OCI-M1 (cell line): ENCODE measurements at places on chromosomes 2 and 18.

- DNase-seq = no peak
These were observed 1.1 kb upstream of the BOLL start for GRCh38 chr2:197786010-197786877.

- DNase-seq = no peak
These were observed 82.3 kb upstream of the NYAP2 start for GRCh38 chr2:225317186-225317585.

- DNase-seq = no peak
These were observed 768.2 kb downstream of the NRXN1 start for GRCh38 chr2:50263728-50264127.

DNA sequence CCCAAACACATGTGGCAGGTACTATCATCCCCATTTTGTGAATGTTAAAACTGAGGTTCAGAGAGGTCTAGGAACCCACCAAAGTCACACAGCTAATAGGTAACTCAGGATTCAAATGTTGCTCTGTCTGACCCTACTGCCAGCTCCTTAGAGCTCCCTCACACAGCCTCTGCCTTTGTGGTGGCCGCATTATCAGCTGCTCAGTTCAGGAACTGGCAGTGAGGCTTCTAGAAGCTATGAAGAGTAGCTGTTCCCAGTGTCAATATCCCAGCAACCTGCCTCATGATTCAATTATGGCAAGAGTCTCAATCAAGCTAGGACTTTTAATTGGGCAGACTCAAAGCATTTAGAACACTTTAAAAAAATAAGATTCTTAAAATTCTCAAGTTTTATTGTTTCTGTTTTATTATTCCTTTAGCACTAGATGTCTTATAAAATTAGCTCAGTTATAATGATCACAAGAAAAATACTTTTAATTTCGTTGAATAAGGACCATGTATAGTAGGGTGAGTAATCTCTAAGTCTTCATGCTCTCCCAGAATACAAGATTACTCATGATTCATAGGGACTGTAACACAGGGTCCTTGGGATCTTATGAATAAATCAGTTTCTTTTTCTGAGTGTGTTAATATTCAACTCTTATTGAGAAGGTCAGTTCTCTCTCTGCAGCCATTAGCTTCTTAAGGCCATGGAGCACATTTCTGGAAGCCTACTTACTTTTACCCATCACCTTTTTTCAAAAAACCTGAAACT is 342.7 kb downstream of the RND3 start:
- DNase-seq = no peak
